Calu3 (cell line): ENCODE measurements at places on chromosomes 2 and 18.
A peak's percentile ranks its signal among the peaks of the same experiment; 100 is the strongest.

DNA sequence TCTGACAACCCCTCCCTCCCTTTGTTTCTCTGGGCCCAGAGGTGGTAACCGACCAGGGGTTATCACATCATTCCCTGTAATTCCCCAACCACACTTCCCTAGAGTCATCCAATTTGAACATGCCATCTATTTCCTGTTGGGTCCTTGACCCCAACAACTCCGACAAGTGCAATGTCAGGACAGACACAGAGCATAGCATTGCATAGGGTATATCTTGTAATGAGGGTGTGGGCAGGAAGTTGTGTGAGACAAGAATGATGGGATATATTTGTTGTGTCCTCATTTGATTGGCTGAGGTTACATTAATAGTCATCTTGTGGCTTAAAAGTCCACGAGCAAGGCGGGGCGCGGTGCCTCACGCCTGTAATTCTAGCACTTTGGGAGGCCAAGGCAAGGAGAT, 33.4 kb upstream of the CNOT11 start:
- no peak for DNase-seq

- DNase-seq, result peak; percentile 67
Observed at GRCh38 chr18:31424383-31424988, 23.1 kb upstream of the DSG3 start.

DNA sequence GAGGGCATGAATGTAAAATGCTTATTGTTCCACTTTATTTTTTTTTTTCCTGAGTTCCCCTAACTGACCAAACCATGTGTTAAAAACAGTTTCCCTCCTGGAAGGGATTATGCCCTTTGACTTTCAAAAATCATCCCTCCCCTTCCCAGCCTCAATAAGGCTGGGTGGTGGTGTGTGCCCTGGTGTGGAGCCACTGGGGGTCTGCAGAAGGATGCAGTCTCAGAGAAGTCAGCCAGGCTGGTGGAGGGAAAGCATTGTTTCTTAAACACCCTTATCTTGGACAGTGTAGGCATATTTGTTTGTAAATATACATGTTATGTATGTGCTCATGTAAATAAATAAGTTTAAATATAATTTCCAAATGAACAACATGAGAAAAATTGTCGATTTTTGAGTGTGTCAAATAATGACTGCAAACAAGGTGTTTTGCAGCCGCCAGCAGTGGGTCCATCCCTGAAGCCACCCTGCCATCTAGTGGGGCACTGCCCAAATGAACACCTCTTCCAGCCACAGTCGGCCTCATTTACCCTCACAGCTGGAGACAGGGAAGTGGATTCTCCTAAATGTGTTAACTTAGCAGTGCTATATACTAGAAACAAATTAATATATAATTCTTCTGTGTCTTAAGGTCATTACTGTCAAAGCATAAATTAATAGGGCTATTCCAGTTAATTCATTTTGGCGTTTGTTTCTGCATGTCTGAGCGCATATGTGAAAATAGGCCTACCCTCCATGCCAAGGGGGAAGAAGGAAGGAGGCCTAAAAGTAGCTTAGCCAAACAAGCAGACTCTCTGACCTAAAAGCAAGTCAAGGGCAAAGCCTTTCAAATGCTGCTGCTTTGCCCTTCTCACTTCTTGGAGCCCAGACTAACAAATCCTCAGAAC, 209.6 kb upstream of the PIK3C3 start:
- DNase-seq, result peak; percentile 69

GRCh38 chr2:42618116-42618515, 49.7 kb downstream of the MTA3 start:
- DNase-seq, result no peak

- peak; percentile 74 for DNase-seq
Observed at GRCh38 chr2:134683561-134684112, 35.2 kb downstream of the TMEM163 start.
